Activated effector memory CD4-positive, alpha-beta T cell treated with Interleukin-2 at 50 U/mL for 16 hours (primary cell): ENCODE measurements at places on chromosomes 5 and 9.

GRCh38 chr9:136539427-136540421, 6.1 kb downstream of the NOTCH1 start:
- DNase-seq: peak; percentile 84

DNA sequence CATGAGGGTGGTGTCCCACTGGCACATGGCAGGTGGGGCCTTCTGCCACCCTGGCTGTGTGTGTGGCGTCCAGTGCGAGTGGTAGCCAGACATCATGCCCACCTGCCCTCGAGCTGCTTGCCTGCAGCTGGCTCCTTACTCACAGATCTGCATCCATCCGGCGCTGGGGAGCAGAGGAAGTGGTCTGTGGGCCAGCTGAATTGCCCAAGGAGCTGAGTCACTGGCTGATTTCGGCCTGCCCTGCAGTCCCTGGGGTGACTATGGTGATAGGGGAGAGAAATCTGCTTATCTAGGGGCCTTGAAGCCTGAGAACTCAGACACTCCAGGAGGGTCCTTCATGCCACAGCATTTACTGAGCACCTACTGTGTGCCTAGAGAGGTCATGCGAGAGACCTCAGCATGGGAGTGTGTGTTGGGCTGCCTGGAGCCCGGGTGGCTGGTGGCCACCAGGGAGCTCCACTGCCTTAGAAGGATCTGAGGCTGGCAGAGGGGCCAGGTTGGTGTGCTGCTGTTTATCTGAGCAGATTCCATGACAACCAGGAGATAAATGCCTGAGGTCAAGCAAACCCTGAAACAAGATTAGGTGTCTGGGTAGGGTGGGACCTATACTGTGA, 57.1 kb downstream of the SLC22A5 start:
- DNase-seq: peak; percentile 63

- DNase-seq: no peak
Observed at GRCh38 chr5:58617241-58617640, 34.4 kb downstream of the RAB3C start.

- DNase-seq: no peak
Observed at GRCh38 chr9:80320480-80320879, 748.7 kb downstream of the TLE4 start.

- no peak for DNase-seq
Observed at GRCh38 chr5:19855453-19855852, 132.5 kb downstream of the CDH18 start.

- DNase-seq: no peak
Observed at GRCh38 chr5:96942911-96943310, 7.0 kb downstream of the LNPEP start.

GRCh38 chr9:106887066-106887465, 24.1 kb downstream of the ZNF462 start:
- DNase-seq: no peak

DNA sequence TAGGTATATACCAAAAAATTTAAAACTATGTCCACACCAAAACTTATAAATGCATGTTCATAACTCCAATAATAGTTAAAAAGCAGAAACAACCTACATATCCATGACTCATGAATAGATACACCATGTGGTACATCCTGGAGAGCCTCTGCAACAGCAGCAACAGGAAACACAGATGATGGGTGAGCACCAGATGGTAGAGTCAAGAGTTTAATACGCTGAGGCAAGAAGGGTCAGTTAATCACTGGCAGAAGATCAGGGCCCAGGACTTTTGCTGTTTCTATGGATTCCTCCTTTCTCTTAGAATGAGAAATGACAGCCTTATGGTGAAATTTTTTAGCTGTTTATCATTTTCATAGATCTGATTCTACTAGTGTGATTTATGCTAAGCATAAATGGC, 351.8 kb upstream of the ADAMTSL1 start:
- DNase-seq: no peak

- DNase-seq: no peak
Observed at GRCh38 chr9:37289631-37290030, 132.9 kb upstream of the GRHPR start.

DNA sequence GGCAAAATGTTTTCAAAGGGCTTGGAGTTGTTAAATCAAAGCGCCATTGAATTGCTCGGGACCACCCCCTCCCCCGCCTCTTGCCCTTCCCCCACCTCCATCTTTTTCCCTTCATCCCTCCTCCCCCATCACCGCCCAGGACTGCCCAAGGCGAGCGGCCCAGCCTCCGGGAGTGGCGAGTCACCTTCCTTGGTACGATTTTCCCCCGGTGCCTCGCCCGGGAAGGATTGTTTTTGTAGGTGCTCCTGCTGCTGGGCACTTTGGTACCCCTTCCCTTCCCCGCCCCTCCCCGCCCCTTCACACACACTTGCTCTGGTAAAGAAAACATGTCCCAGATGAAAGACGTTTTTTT, 61.2 kb downstream of the TMEM174 start:
- no peak for DNase-seq

- no peak for DNase-seq
Observed at GRCh38 chr5:164076556-164076955, 571.1 kb downstream of the MAT2B start.

DNA sequence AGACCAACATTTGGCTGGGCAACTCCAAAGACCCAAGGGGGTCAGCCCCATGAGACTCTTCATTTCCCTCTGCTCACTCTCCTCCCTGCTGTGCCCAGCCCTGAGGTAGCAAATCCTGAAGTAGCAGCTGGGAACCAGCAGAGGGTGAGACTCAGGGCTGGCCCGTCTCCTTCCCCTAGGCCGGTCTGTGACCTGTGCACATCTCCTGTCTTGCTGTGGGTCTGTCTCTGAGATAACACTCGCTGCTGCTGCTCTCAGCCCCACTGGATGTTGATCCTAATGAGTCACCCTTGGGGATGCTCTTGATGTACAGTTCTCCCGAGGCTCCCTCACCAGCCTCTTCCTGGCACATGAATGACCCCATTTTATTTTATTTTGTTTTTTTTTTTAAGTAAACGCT, 7.3 kb upstream of the OR2V1 start:
- DNase-seq: no peak

- no peak for DNase-seq
Observed at GRCh38 chr5:103346162-103346748, 87.7 kb downstream of the MACIR start.

DNA sequence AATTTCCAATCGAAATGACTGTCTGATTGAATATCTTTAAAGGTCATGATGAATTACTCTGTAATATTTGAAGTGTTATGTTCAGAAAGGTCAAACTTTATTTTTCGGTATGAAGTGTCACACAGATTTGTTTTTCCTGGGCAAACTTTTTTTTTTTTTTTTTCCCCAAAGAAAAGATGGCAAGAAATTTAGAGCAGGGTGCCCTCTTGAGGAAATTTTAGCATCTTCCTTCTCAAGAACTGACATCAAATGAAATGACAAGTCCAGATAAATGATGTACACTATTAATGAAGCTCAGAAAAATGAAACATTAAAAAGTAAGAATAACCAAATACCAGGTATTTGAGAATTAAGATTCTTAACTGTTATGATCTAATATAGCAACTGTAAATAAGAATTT, 123.6 kb downstream of the INVS start:
- DNase-seq: no peak

DNA sequence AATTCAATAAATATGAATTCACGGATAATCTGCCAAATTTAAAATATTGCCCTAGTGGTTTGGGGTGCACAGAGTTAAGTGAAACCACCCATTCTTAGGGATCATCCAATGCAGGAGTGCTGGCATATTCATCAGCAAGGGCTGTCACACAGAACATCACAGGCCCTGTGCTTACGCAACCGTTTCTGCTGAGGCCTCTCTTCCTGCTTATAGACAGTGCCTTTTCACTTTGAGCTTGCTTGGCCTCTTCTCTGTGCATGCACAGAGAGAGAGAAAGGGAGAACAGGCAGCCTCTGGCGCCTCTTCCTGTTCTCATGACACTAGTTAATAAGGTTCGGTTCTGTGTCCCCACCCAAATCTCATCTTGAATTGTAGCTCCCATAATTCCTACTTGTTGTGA, 366.3 kb downstream of the ICE1 start:
- DNase-seq: no peak

DNA sequence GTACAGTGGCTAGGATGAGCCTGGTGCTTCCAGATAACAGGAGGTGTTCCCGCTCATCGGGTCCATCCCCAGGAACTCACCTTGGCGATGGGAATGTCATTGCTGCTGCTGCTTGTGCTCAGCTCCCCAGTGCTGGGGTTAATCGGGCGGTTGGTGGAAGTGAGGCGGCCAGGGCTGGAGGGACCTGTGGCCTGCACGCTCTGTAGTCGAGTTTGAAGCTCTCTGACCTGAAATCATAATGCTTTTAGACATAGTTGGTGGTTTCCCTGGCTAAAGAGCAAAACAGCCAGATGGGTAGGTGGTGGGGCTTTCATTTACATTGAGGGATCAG, 108.5 kb downstream of the DCP2 start:
- DNase-seq: no peak

DNA sequence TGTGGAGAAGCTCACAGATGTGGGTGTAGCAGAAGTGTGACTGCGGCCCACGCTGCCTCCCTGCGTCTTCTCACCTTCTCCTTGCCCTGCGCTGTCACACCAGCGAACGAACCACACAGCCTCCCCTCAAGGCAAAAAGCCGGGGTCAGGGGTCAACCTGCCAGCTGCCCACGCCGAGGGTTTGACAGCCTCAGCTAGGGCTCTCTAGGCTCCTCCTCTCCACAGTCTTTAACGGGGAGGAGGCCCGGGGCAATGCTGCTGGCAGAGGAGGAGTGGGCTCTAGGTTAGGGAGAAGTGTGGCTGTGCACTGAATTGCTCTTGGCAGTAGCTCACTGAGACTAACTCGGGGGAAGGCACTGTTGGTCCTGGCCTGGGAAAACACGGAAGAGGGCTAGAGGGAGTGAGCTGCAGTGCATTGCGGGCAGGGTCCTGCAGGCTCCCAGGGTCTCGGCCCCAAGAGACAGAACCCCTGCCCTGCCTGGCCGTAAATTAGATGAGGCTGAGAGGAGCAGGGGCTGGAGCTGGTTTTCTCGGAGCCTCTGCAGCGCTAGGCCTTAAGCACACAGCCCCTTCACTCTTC, 4.2 kb upstream of the TRIM52 start:
- DNase-seq: no peak

DNA sequence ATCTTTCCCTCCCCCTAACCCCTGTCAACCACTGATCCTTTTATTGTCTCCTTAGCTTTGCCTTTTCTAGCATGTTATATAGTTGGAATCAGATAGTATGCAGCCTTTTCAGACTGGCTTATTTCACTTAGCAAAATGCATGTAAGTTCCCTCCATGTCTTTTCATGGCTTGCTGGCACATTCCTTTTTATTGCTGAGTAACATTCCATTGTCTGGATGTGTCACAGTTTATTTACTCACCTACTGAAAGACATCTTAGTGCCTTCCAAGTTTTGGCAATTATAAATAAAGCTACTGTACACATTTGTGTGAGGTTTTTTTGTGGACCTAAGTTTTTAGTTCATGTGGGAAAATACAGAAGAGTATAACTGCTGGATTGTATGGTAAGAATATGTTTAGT, 230.1 kb downstream of the PBX3 start:
- no peak for DNase-seq

DNA sequence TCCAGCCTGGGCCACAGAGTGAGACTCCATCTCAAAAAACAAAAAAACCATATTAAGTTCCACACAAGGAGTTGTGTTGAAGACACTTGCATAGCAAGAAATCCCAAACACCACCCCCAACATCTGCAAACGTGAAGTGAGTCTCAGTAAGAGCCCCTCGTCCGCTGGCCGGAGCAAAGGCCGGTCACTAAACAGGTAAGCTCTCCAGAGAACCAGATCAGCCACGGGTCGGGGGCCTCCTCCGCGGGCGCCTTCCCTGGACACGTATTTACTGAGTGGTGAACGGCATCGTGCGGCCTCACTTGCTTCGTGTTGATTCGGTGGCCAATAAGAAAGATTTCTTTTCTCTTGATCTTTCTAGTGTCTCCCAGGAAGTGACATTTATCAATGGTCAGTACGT, 93.6 kb downstream of the MRPL36 start:
- no peak for DNase-seq

DNA sequence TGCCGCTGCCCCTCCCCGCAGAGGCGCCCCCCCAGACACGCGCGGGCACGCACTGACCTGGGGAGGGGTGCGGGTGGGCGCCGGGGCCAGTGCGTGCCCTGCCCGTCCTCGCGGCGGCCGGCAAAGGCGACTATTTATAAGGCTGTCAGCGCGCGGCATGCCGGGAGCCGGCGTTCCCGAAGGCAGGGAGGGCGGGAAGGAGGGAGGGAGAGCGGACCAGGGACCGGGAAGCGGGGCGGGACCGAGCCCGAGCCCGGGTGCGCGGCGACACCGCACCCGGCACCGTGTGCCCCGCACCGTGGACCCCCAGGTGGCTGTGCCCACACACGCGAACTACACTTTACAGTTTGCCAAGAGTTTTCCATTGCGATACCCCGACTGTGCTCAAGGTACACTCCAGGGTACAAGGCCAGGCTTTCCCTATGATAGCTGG, at the start of gene AK1:
Gene AK1, minus strand, starts transcription at position 110 of the 433 bp plus-strand sequence. CDS start 3,058 bp downstream, outside the sequence.
- DNase-seq: no peak

DNA sequence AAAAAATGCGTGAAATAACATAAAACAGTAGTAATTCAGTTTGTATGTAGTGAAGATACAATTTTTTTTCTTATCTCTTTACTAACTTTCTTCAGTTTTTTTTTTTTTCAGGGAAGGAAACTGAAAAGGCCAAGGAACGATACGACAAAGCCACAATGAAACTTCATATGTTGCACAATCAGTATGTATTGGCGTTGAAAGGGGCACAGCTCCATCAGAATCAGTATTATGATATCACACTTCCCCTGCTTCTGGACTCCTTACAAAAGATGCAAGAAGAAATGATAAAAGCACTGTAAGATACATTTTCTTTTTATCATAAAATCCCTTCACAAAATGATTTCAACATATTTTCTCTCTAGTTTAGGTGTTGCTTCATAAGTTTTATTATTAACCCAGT, 120.0 kb downstream of the FER start:
- no peak for DNase-seq

DNA sequence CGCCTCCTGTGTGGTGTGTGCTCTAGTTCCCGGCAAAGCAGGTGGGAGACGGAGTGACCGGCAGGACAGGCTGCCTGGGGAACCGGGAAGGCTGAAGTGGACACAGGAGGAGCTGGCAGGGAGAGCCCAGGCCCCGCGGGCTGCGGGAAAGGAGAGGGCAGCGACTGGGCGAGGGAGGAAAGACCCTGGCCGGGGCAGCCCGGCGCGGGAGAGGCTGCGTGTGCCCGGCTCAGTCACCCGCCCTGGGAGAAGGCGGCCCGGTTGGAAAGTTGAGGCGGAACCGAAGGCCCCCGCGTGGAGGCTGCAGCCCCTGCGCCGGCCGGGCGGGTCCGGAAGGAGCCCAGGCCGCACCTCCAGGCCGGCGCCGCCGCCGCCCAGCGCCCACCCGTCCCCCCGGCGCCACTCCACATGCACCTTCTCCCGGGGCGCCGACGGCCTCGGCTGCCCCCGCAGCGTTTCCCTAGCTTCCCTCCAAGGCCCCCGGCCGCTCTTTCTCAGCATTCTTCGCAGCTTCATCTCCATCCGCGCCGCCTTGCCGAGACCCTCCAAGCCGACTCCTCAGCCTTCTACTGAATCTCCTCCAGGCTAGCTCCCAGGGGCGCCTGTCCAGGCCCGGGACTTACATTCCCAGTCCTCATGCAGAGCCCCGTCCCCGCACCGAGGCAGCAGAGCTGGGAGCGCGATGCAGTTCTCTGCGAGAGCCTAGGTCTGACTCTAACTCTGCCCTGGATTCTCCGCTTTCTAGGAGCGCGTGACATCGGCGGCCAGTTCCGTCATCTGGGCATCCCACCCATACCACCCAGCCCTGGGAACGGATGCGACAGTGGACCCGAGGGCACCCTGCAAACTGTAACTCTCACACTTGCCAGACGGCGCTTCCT, 152.0 kb downstream of the ERCC6L2 start:
- no peak for DNase-seq

- no peak for DNase-seq
Observed at GRCh38 chr5:95913663-95914062, 48.0 kb downstream of the ELL2 start.
